ENCODE measurements at places on chromosomes 1 and 21.

DNA sequence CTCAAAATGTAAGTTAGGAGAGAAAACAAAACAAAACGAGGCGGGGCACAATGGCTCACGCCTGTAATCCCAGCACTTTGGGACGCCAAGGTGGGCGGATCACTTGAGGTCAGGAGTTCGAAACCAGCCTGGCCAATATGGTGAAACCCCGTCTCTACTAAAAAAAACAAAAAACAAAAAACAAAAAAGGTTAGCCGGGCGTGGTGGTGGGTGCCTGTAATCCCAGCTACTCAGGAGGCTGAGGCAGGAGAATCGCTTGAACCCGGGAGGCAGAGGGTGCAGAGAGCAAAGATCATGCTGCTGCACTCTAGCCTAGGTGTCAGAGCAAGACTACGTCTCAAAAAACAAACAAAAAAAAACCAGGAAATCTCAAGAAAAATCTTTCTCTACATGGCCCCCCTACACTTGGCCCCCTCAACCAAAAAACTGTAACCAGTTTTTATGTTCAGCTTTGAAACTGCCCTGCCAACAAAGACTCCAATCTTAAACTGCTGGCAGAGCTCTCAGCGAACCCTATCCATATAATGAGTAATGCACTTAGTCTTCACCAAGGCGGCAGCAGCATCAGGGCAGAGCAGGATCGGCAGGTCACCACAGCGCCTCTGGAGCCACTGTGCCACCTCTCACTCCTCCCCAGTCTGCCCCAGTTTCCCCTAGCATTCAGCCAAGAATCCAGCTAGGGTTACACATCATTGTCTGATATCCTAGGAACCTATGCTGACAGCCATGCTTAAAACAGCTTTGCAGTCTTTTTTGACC is 71.7 kb downstream of the JAK1 start:
- H3K4me3 ChIP-seq: no peak overlapping the region
- H3K27ac ChIP-seq: no peak overlapping the region
- H3K4me1 ChIP-seq: peaks cover 69% of the 10 kb centered on the region
- H3K27me3 ChIP-seq: no peaks in the 10 kb centered on the region
- DNase-seq: no peak

- peaks cover 15% of the 10 kb centered on the region for H3K4me1 ChIP-seq
- DNase-seq: no peak
- H3K27ac ChIP-seq: no peak overlapping the region
- no peaks in the 10 kb centered on the region for H3K27me3 ChIP-seq
- H3K36me3 ChIP-seq: peaks cover 3% of the 10 kb centered on the region
These were observed 215.3 kb downstream of the SDCCAG8 start for GRCh38 chr1:243471026-243471685.

DNA sequence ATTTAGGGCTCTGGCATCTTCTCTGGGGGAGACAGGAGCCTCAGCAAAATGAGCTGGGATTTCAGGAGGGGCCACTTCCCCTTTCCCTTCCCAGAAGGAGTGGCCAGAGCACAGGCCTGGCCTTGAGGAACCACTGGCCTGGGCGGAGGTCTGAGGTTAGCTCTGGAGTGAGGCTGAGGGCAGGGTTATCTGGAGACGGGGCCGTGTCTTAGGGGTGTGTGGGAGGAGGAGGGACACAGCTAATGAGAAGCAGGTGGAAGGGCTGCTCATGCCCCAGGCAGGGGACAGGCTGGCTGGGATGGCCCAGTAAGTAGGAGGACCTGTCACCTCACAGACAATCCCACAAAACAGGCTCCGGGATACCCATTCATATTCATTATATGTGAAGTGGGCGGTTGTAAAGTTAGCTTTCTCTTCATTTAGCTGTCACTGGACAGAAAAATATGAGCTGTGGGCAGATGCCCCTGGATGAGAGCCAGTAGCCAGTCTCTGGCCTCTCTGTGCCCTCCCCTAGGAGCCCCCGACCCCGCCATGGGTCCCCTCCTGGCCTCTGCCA is 12.4 kb downstream of the ALX3 start:
- DNase-seq: no peak
- peaks cover 39% of the 10 kb centered on the region for H3K36me3 ChIP-seq
- no peak overlapping the region for H3K27ac ChIP-seq
- no peak overlapping the region for H3K4me3 ChIP-seq

DNA sequence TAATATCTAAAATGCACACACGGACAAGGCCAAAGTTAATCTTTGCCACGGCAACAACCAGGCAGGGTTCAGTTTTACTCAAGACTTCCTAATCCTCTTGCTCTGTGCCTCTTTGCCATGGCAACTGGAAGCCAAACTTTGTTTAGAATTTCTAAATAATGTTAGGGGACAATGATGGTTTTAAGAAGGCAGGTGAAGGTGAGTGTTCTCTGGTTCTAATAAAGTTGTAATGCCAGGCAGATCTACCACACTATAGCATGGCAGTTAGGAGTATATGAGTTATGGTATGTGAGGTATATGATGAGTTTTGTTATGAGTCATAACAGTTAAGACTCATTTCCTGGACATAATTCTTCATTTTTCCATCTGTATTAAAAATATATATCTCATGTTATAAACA is 2.7 kb downstream of the PTPRC start:
- H3K27ac ChIP-seq: no peak overlapping the region
- H3K27me3 ChIP-seq: no peaks in the 10 kb centered on the region
- DNase-seq: no peak
- no peaks in the 10 kb centered on the region for H3K4me1 ChIP-seq
- H3K36me3 ChIP-seq: no peaks in the 10 kb centered on the region

DNA sequence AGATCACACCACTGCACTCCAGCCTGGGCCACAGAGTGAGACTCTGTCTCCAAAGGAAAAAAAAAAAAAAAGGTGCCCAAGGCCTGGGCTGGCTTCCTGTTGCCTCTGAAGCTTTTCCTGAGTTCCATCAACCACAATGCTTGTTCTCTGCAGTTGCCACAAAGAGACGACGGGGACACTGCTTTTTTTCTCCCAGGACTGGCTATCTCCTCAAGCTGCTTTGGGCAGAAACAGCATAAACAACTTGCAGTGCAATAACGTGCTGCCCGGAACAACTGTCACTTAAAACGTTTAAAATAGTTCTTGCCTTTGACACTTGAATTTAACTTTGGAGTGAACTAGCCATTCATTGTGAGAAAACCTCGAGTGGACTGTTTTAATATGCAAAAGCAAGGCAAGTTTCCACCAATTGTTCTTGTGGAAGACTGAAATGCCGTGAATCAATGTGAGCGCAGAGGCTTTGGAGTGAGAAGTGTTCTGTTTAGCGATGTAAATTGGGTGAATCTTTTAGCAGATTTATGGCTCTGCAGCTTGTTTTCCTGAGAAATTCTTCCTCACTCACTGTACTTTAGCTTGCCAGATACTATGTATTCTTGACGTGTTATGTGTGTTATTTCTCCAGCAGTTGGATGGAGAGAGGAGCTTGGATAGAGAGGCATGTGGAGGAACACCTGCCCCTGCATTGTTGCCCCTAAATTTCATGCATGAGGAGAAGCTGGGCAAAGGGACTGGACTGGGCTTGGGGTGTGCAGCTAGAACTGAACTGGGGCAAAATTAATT is 188.1 kb upstream of the KIAA0040 start:
- H3K36me3 ChIP-seq: no peaks in the 10 kb centered on the region
- no peak overlapping the region for H3K4me3 ChIP-seq
- DNase-seq: no peak
- no peaks in the 10 kb centered on the region for H3K27me3 ChIP-seq
- H3K4me1 ChIP-seq: no peaks in the 10 kb centered on the region

GRCh38 chr1:1245817-1246576 is 525 bp downstream of the C1QTNF12 start:
- H3K4me1 ChIP-seq: no peaks in the 10 kb centered on the region
- H3K27ac ChIP-seq: no peak overlapping the region

GRCh38 chr1:237875291-237875690 is 15.4 kb downstream of the ZP4 start:
- H3K4me3 ChIP-seq: no peak overlapping the region
- no peaks in the 10 kb centered on the region for H3K27me3 ChIP-seq
- no peak for DNase-seq
- H3K36me3 ChIP-seq: no peaks in the 10 kb centered on the region
- peaks cover 7% of the 10 kb centered on the region for H3K4me1 ChIP-seq
- no peak overlapping the region for H3K27ac ChIP-seq

DNA sequence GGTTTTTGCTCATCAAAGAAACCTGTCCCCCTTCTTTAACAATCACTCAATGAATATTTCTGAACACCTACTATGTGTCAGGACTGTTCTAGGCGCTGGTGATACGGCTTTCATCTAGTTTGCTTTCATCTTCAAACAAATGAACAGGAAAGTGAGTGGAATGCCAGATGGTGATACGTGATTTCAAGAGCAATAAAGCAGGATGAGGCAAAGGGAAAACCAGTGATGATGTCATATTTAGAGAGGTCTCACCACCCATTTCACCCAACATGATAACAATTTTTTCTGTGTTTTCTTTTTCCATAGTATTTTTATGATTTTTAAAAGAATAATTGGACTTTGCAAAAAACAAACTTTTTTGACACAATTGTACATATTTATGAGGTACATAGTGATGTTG is 11.3 kb upstream of the SLC6A17 start:
- no peak overlapping the region for H3K27ac ChIP-seq
- no peaks in the 10 kb centered on the region for H3K36me3 ChIP-seq
- no peak overlapping the region for H3K4me3 ChIP-seq
- H3K4me1 ChIP-seq: no peaks in the 10 kb centered on the region
- H3K27me3 ChIP-seq: no peaks in the 10 kb centered on the region
- no peak for DNase-seq

DNA sequence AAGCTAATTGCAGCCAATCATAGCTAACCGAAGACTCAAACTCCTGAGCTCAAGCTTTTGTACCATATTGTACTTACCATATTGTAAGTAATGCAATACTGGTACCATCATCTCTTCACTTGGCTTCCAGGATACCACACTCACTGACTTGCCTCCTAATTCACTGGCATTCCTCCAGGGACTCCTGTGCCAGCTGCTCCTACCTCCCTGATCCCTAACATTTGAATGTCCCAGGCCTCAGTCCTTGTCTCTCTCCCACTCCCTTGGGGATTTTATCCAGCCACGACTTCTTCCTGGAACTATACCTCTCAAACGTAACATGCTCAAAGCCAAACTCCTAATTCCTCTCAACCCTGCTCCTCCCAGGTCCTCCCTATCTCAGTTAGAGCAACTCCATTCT is 33.8 kb downstream of the USP48 start:
- H3K4me1 ChIP-seq: no peaks in the 10 kb centered on the region
- peaks cover 22% of the 10 kb centered on the region for H3K36me3 ChIP-seq
- no peak overlapping the region for H3K4me3 ChIP-seq
- H3K27ac ChIP-seq: no peak overlapping the region
- no peak for DNase-seq
- H3K27me3 ChIP-seq: no peaks in the 10 kb centered on the region

GRCh38 chr1:188782220-188782841 is 1695.3 kb downstream of the BRINP3 start:
- no peak for DNase-seq
- H3K36me3 ChIP-seq: no peaks in the 10 kb centered on the region

DNA sequence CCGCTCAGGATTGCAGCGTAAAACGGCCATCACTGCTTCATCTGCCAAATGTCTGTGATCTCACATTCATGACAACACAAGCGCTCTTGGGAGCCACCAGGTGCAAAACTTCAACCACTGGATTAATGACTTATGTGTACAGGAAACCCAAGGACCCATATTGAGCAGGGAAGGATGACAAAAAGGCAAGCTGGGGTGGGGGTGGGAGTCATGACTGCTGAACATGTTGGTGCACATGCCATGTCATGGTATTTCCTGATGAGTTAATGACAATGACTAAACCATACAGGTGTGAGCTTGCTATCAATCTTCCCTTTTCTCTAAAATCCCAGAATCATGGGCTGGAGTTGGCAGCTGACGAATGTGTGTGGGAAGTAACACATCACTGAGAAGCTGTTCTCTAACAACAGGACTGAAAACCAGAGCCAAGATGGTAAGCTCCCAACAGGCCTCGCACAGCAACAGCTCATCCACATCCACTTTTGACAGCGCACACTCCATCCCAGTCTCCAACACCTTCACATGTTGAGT is 3.1 kb upstream of the SH2D5 start:
- no peak for DNase-seq
- peaks cover 3% of the 10 kb centered on the region for H3K27me3 ChIP-seq
- H3K36me3 ChIP-seq: no peaks in the 10 kb centered on the region
- H3K27ac ChIP-seq: no peak overlapping the region
- no peak overlapping the region for H3K4me3 ChIP-seq

DNA sequence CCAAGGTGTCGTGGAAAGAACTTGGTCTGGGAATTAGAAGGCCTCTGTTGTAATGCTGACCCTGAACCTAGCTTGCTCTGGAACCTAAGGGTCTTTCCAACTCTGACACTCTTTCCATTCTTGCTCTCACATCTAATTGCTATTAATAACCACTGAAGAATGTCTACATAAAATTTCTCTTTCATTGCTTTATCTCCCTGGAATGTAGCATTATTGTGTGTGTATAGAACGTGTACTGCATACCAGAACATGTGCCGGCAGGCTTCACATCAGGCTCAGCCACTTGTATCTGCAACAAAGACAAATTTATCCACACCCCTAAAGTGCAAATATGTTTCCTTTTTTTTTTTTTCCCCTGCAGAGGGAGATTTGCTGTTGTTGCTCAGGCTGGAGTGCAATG is 13.9 kb upstream of the LAX1 start:
- no peaks in the 10 kb centered on the region for H3K4me1 ChIP-seq
- no peaks in the 10 kb centered on the region for H3K36me3 ChIP-seq
- H3K27ac ChIP-seq: no peak overlapping the region
- H3K4me3 ChIP-seq: no peak overlapping the region
- H3K27me3 ChIP-seq: no peaks in the 10 kb centered on the region

GRCh38 chr1:68157416-68157815 is 74.9 kb downstream of the WLS start:
- no peaks in the 10 kb centered on the region for H3K27me3 ChIP-seq
- peaks cover 25% of the 10 kb centered on the region for H3K36me3 ChIP-seq
- H3K4me3 ChIP-seq: no peak overlapping the region
- H3K4me1 ChIP-seq: no peaks in the 10 kb centered on the region
- no peak overlapping the region for H3K27ac ChIP-seq

- no peak overlapping the region for H3K27ac ChIP-seq
- H3K36me3 ChIP-seq: no peaks in the 10 kb centered on the region
- no peak overlapping the region for H3K4me3 ChIP-seq
- H3K4me1 ChIP-seq: no peaks in the 10 kb centered on the region
- DNase-seq: no peak
These were observed 61.2 kb downstream of the EDARADD start for GRCh38 chr1:236455243-236455642.

All from thoracic aorta (tissue), 2 donors.